ENCODE measurements at places on chromosomes 13 and 19. TPM values are rescaled to one million over a fixed set of nuclear protein-coding genes. Genes with fewer than 3 reads are reported as not detected.

ZNF544 gene
- 25.2 TPM for total RNA-seq

LATS2 gene
- 7.0 TPM for total RNA-seq

KIR2DL4 gene
- not detected for total RNA-seq

KLK6 gene
- not detected for total RNA-seq

ZNF554 gene
- total RNA-seq = 2.7 TPM

ZC3H4 gene
- 7.7 TPM for total RNA-seq
